ENCODE measurements at places on chromosomes 1 and 21.

DNA sequence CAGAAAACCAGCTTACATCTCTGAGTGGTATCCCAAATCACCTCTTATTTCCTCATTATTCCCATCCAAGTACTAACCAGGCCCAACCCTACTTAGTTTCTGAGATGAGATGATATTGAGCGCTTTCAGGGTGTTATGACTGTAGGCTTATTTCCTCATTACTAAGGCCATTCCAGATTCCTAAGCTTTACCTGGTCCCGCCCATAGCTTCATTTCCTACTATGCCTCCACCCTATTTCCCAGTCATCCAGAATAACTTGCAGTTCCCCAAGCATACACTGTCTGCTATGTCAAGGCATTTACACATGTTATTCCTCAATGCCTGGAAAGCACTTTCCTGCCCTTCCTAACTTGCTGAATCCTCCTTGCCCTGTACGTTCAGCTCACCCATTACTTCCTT, 79.3 kb upstream of the SPAG17 start:
- DNase-seq = no peak

DNA sequence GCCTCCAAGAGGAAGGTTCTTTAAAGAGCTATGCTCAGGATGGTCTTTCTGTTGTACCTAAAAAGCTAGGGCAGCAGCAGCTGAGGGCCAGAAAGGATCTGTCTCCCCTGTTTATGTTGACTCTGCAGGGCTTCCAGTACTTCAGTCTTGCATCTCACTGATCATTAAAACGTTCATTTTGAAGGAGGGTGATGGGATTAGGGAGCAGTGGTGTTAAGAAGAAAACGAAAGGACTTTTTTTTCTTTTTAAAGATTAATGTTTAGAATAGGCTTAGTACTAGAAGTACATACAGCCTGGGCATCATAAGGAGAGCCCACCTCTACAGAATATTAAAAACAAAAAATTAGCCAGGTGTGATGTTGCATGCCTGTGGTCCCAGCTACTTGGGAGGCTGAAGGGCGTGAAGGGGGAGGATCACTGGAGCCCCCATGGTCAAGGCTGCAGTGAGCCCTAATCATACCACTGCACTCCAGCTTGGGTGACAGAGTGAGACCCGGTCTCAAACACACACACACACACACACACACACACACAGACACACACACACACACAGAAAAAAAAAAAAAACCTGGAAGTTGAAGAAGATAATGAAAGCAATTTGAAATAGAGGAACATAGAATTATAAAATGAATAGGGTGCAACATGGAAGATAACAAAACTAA, 2.9 kb downstream of the CR1L start:
- DNase-seq = no peak

DNA sequence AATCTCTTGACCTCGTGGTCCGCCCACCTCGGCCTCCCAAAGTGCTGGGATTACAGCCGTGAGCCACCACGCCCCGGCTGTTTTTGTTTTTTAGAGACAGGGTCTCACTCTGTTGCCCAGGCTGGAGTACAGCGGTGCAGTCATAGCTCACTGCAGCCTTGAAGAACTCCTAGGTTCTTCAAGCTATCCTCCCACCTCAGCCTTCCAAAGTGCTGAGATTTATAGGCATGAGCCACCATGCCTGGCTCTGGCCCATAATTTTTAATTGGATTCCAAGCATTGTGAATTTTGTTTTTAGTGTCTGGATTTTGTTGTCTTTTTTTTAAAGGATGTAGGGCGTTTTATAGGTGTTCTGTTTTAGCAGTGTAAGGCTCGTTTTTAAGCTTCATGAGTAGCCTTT, 28.6 kb upstream of the TXLNA start:
- no peak for DNase-seq

DNA sequence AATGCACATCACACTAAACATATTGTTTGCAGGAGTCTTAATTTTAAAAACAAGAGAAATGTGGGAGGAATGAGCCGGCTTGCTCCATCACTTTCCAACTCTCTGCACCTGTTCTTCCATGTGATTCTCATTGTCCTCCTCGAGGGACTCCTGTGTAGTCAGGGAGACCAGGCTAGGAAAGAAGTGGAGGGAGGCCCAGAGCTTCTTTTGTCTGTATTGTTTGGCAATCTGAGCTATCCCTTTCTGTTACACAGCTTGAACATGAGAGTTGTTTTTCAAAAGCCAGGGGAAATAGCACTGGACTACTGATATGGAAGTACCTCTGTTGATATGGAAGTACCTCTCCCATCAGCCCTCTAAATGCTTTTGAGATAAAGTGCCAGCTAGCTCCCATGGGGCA, 18.8 kb upstream of the LRRC8D start:
- no peak for DNase-seq

GRCh38 chr1:94796266-94796665, 23.9 kb upstream of the SLC44A3 start:
- no peak for DNase-seq

GRCh38 chr1:177857285-177857684, 112.6 kb downstream of the SEC16B start:
- DNase-seq = no peak

GRCh38 chr1:18870957-18871356, 11.5 kb upstream of the TAS1R2 start:
- no peak for DNase-seq

GRCh38 chr1:212402666-212403321, 11.9 kb downstream of the PACC1 start:
- no peak for DNase-seq

GRCh38 chr1:221829327-221830015, 87.6 kb upstream of the DUSP10 start:
- DNase-seq = peak; percentile 70

DNA sequence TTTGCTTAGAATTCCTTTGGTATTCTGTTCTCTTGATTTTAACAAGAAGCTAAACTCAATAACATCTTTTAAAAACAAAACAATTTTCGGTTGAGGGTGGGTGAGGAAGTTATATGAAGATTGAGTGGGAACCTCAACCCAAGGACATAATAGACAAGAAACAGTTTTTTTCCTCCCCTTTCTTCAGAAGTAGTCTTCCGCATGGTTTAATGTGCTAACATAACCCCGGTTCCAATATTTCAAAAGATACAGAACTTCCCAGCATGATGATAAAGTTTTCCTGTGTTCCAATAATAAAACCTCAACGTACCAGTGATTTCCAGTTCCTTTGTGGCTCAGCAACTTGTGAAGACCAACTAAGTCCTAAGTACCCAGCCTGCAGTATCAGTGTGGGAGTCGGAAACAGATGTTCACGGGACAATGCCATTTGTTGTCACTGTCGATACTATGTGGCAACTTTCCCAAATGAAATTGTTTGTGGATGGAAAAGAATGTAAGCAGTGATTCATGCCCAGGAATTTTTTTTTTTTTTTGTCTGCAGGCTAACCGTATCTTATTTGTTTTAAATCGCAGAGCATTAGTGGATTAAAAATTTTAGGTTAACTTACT, 48.5 kb downstream of the NR5A2 start:
- no peak for DNase-seq

GRCh38 chr1:206946261-206946660, at the start of gene PIGR:
Gene PIGR, minus strand, starts transcription at chr1:206946466. Its CDS starts 5,935 bp downstream, at chr1:206940531.
- DNase-seq = no peak

DNA sequence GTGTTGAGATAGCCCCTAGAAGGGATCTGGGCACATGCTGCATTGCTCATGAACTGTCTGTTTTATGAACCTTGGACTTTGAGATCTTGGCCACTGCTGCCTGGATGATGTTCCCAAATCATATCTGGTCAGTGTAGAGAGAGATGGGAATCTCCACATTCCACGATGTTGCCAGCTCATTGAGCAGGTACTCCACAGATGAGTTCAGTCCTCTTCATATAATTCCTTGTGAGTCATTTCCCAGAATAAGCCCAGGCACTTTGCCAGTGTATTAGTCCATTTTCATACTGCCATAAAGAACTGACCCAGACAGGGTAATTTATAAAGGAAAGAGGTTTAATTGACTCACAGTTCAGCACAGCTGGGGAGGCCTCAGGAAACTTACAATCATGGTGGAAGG, 254.0 kb upstream of the RUNX1 start:
- DNase-seq = no peak

GRCh38 chr21:36846631-36847030, 119.8 kb downstream of the HLCS start:
- DNase-seq = no peak

GRCh38 chr21:45087022-45087823, 12.8 kb downstream of the ADARB1 start:
- DNase-seq = peak; percentile 39

DNA sequence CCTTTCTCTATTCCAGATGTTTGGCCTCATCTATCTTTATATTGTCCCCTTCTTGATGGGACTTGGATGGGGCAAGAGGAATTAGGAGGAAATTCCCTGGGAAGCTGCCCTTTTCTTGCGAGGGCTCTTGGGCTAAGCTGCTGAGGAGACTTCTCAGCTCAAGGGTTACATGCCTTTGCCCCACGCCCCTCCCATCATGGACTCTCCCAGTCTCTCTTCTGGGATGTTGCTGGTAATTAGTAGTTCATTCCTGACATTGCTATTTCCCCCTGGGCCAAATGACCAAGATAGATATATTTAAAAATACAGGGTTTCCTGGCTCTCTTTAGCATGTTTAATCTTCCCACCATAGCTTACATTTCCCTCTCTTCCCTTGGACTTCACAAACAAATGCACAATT, 90.6 kb upstream of the RALGPS2 start:
- no peak for DNase-seq

DNA sequence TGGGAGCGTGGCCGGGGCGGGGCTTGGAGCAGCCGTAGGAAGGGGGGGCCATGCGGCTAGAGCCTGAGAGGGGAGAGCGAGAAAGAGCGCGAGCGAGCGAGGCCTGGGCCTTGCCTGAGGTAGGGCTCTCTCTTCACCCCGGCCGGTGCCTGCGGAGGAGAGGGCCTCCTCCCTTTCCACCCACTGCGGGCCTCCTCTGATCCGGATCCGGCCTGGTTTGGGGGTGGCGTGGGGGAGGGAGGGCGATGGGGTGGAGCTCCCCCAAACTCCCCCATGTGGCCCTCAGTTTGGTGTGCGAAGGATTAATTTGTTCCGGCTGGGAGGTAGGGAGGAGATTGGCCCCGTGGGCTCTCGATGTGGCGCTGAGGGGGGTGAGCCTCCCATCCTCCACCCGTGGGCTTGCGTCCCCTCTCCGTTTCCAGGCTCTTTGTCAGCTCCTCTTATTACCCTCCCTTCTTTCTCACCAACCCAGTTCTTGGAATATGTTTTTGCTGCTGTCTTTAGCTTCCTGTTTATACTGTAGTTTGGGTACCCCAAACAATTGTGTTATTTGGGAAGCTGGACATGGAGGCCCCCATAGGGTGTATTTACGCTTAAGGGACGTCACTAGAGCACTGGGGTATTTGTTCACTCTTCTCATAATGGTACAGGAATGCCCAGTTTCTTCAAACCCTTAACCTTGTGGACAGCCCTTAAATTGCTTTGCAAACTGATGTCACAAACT, 685 bp downstream of the UBAP2L start:
- peak; percentile 81 for DNase-seq

DNA sequence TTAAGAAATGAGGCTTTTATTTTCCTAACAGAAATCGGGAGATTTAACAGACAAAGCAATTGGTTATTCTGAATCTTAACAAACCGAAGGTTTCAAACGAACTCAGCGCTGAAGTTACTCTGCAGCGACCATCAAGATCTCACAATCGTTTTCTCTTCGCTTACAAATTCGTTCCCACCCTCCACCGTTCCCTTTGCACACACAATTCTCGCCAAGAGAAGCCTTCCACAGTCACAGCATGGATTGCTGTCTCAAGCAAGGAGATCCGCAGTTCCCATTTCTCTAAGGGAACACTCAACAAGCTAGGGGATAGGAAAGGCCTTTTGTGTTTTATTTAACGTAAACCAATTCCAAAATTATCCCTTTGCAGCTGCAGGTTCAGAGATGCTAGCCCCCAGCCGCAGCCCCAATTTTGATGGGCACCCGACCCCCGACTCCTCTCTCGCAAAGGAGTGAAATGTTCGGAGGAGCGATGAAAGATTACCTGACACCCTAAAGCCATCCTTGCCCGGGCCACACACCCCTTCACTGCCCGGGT, 755 bp downstream of the FBXO42 start:
- DNase-seq = no peak

DNA sequence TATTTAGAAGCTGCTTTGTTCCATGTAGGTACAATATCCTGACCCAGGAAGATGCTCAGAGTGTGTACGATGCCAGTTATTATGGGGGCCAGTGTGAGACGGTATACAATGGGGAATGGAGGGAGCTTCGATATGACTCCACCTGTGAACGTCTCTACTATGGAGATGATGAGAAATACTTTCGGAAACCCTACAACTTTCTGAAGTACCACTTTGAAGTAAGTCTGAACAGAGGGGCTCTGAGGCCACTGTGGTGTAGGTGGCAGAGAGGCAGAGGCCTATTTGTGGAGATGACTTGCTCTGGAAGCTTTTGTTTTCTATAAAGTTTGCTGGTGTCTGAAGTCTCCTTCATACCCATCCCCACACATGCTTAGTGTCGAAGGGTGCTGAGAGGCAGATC, 26.8 kb downstream of the C8A start:
- no peak for DNase-seq

Data from CD4-positive, alpha-beta T cell treated with Interleukin-17A for 1 hour (primary cell).